A172 (cell line): ENCODE measurements at places on chromosomes 2 and 18. TPM values are rescaled to one million over a fixed set of nuclear protein-coding genes. Genes with fewer than 3 reads are reported as not detected.

GRCh38 chr2:30629866-30630265 lies 177.4 kb downstream of the CAPN13 start:
- peak; percentile 54 for DNase-seq

DNA sequence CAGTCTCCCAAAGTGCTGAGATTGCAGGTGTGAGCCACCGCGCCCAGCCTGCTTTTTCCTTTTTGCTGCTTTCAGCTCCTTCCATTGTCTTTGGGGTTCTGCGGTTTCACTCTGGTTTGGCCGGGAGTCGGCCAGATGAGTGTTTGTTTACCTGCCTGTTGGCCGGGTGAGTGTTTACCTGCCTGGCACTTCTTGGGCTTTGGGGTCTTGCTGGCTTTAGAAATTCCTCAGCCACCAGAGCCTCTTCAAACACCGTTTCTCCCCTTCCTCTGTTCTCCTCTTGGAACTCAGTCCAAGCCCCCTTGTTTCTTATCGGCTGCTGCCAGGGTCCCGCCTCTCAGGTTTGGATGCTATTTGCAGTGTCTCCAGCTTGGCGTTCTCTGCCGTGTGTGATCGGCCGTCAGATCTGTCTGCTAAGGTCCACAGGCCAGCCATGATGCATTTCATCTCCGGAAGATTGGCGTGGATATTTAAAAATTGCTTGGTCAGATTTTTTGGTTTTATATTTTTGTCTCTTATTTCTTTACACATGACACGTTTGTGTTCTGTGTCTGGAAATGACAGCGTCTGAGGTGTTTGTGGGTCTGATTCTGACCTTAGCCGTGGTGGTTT lies 14.2 kb upstream of the GAL3ST2 start:
- no peak for DNase-seq

GRCh38 chr2:162004031-162004430 lies 70.0 kb downstream of the DPP4 start:
- DNase-seq, result no peak

- no peak for DNase-seq
These were observed 19.4 kb downstream of the TLK1 start for GRCh38 chr2:171141320-171141719.

DNA sequence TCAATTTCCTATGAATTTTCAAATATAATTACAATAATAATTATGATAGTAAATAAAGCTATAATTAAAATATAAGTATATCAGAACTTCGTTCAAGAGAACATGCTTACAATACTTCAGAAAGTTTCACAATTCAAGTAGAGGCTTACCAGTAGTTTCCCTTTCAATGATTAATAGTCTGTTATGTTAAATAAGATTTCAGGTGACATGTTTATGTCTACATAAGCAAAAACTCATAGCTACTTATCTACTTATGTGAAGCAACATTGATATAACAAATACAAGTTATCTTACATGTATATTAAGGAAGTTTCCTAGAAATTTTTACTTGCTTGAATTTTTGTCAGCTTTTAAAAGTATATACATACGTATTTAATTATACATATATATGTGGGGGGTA lies 4.5 kb upstream of the COL3A1 start:
- no peak for DNase-seq

GRCh38 chr2:239412905-239413603 lies 12.2 kb upstream of the HDAC4 start:
- DNase-seq, result no peak

Gene SATB2
- total RNA-seq, result 8.8 and 10.2 TPM in 2 replicates

DNA sequence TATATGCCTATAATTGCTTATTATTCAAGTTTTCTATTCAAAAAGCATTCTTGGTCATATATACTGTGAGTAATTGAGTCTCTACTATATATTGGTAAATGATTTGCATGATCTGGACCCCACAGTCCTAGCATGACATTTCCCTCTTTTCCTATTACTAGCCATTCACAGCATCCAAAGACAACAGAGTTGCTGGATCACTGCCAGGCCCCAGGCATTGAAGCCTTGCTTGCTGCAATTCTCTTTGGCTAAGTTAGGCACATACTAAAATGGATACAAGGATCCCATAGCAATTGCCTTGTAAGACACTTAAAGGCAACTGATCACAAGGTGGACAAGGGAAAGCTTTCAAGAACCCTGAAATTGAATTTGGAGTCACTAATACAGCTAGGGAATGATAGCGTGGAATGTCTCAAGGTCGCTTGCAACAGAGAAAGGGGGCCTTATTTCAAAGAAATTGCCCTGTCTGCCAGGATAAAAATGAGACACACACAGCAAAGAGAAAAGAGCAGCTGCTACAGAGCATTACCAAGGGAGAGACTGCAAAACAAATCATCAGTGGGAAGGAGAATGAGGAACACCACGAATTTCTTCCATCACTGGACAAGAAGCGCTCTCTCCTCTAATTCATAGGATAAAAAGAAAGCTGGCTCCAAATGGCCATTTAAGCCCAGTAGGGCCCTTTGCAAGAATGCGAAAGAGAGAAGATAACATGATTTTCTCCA lies 77.1 kb upstream of the EPHA4 start:
- DNase-seq, result no peak

DNA sequence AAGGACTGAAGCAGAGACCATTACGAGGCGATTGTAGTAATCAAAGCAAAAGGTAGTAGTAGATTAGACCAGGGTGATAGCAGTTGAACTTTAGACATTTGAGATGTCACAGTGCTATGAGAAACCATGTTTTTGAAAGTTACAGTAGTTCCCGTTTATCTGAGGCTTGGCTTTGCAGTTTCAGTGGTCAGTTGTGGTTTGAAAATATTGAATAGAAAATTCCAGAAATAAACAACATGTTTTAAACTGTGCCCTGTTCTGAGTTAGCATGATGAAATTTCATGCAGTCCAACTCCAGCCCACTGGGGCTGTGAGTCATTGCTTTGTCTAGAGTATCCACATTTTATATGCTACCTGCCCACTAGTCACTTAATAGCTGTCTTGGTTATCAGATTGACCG lies 47.5 kb downstream of the ZNF638 start:
- peak; percentile 65 for DNase-seq

DNA sequence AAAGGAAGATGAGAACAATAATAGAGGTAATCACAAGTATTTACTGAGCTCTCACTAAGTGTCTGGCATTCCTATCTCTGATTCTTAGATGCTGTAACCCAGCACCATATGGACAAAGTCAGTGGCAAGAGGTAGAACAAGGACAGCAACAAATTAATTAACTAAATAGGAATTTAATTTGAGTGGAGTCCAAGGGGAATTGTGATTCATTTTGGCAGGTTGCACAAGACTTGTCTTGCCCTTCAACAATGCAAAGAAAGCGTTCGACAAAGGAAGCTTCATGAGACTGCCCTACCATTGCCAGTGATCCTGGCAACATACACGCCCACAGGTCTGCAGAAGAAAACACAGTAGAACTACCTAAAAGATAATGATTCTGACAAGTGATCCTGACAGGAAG lies 221.6 kb downstream of the RBM43 start:
- DNase-seq, result no peak

DNA sequence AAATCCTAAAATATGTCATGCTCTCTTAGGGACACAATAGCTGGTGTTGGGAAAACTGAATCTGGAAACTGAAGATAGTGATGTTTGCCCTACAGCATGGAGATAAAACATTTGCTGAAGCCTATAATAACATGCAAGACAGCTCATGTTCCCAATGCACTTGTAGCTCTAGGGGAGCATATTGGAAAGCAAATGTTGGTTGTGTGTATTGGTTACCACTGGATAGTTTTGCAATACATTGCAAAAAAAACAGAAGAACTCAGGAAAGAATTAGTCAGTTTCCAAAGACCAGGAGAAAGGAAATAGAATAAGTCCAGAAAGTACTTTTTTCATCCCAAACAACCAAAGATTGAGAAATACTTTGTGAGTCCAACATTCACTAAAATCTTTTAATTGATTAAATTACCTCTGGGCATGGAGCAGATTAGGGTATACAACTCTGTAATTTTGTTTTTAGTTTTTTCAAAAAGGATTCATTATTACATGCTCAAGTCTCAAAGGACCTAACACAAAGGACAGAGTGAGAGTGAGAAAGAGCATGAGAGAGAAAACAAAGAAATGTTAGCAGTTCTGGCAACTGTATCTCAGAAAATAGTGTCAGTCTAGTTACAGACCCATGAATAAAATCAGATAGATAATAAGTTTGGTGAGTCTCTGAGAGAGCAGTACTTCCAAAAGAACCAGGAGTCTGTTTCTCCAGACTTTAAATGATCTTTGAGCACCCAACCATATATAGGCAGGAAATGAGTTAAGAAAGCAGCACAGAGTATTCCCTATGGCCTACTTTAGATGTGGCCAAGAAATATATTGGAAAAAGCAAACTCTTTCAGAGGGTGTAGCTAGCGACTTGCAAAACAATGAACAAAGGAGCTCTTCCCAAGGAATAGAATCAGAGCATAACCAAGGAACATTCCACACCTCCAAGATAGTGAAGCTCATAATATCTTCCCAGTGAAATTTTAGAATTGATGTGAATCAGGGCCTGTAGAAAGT lies 36.6 kb upstream of the COL3A1 start:
- no peak for DNase-seq

DNA sequence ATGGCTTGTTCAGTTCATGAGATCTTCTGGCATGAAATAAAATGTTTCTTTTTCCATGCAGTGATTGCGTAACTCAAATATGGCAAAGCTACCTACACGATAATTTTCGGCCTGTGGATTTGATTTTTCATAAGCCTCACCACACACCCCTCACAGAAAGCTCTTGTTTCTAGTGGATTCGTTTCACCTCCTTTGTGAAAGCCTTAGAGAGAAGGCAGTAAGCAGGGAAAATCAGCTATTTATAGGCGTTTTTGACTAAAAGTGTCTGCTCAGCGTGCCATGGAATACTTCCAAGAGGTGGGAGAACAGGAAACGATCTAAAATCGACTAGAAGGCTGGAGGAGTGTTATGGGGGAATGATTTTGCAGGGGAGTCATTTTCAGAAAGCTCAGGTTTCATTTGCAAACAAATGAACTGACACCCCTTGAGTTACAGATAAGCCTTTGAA lies 417.9 kb downstream of the TGIF1 start:
- no peak for DNase-seq

- DNase-seq, result no peak
These were observed 62.2 kb downstream of the SPIRE1 start for GRCh38 chr18:12595571-12596255.

- DNase-seq, result no peak
These were observed 110.9 kb upstream of the MSTN start for GRCh38 chr2:190173392-190173791.

- DNase-seq, result no peak
These were observed 62.5 kb downstream of the TGOLN2 start for GRCh38 chr2:85265304-85265703.

DNA sequence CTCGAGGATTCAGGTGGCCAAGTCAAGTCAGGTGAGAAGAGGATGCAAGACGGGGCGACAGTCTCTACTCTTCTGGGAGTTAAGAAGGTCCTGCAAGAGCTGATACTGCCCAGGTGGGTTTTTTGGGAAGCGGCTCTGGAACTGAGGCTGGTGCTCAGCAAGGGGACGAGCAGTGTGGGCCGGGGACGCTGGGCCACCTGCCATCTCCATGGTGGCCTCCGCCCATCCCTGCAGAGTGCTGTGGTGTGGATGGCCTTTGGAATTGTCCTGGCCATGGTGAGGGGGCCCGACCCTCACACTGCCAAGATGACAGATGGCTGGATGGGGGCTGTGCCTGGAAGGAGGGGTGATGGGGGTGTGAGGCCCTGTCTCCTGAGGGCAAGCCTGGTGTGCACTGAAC lies 34.2 kb upstream of the LDLRAD4 start:
- no peak for DNase-seq

DNA sequence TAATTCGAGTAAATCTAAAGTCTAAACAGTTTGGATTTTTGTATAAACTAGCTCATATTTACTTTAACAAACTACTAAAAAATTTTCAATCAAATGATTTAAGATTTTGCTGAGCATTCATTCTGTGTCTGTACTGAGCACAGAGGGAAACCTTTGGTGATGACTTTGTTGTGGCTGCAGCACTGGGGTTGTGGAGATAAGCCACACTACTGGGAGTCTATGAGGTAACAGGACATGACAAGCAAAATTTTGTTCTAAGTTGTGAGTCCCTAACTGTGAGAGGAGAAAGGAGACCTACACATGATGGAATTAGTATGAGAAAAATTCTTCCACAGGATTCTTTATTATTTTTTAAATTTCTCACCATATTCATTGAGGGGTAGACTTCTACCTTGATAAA lies 933.7 kb upstream of the LRATD1 start:
- DNase-seq, result no peak

Gene CPO
- total RNA-seq, result not detected in 2 replicates

DNA sequence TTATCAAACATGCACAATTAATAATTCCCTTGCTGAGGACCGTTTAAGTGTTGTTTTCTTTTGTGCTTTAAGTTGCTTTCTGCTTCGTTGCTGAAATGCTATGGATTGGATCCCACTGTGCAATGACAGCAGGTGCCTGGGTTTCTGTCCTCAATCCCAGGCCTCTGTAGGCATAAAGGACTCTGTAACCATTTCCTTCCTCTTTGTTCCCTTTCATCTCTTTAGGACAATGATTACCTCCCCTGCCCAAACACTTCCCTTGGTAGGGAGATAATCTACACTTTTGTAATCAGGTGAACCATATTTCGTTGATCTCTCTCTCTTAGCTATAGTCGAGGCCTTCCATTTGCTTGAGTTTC lies 58.6 kb upstream of the LYPD6B start:
- DNase-seq, result no peak

Gene UPP2
- total RNA-seq, result not detected in 2 replicates

- DNase-seq, result no peak
These were observed 44.0 kb downstream of the STEAP3 start for GRCh38 chr2:119267604-119268003.

GRCh38 chr2:138649571-138649970 lies 130.6 kb downstream of the NXPH2 start:
- peak; percentile 23 for DNase-seq
